Stimulated activated naive CD8-positive, alpha-beta T cell treated with anti-CD3 and anti-CD28 coated beads, Interleukin-15, Interleukin-2, amounts not matched to agents 100 U/mL and 50 U/mL, for 24 hours (primary cell): ENCODE measurements at places on chromosomes 2 and 18.
A peak's percentile ranks its signal among the peaks of the same experiment; 100 is the strongest.

- no peak for DNase-seq
Measured at GRCh38 chr18:47919916-47920315, 10.5 kb downstream of the SMAD2 start.

- DNase-seq, result no peak
Measured at GRCh38 chr2:33430077-33430476, 46.4 kb upstream of the RASGRP3 start.

GRCh38 chr2:45649462-45649857, 2.0 kb upstream of the PRKCE start:
- DNase-seq, result no peak

- peak; percentile 36 for DNase-seq
Measured at GRCh38 chr2:23452853-23453420, 68.0 kb downstream of the KLHL29 start.

DNA sequence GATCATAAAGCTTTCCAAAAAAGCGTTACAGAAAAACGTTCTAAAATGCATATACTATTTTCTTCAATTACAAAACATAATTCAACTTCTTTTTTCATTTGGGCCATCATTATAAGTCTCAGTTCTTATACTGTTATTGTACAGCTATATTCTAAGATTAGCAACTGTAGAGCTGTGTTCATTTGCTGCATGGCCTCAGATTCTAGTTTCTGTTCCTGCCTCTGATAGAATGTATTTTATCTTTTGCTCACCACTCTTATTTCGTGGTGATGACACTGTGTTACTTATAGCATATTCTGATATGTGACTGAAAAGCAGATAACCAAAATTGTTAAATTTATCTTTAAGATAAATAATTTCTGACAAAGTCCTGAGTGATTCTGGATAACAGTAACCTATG, 67.2 kb downstream of the PTRHD1 start:
- no peak for DNase-seq

DNA sequence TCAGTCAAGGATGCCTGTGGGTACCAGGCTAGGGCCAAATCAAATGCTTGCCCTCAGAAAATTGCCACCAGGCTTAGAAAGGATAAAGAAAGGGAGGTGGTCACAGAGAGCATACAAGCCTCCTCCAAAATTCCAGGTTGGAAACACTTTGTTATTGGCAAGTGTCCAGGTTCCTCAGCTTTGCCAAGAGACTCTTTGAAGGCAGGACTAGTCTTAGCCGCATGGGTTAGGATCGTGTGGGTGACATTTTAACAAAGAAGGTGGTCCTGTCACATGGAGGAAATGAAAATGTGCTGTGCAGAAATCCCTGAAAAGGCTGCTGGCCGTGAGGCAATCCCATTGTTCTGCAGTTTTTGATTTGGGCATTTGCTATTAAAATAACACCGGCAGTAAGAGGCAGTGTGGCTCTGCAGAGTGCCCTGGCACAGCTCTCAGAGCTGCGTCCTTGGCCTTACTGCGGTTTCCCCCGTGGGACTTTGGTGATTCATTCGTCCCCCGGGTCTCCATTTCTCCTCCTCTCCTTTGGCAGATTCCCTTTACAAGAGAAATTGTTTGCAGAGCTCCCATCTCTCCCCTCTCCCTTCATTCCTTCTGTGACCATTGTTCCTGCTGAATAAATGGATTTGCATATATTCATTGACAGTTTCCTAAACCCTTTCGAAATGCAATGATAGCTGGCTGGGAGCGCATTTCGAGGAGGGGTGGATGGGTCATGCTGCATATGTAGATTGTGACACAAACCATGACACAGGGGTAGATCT, 187.3 kb downstream of the VAPA start:
- DNase-seq, result no peak

- DNase-seq, result no peak
Measured at GRCh38 chr2:143402451-143402850, 273.2 kb downstream of the ARHGAP15 start.

GRCh38 chr18:61842146-61842545, 50.7 kb downstream of the RNF152 start:
- DNase-seq, result no peak

DNA sequence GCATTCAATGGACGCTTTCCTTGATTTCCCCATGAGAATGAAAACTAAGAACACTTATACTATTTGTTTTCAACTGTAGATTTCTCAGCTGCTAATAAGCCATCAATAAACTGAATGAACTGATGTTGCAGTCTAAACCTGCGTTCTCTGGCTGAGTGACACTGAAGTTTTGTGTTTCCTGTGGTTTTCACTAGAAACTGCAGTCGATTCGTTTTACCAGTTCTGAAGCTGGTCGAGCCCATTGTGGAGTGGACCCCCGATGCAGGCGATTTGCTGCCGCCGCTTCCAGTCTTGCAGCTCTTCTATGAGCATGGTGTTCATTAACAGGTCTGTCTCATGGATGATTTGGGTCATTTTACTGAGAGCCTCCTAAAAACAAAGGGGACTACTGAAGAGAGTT, 50.6 kb upstream of the STAT1 start:
- peak; percentile 51 for DNase-seq

DNA sequence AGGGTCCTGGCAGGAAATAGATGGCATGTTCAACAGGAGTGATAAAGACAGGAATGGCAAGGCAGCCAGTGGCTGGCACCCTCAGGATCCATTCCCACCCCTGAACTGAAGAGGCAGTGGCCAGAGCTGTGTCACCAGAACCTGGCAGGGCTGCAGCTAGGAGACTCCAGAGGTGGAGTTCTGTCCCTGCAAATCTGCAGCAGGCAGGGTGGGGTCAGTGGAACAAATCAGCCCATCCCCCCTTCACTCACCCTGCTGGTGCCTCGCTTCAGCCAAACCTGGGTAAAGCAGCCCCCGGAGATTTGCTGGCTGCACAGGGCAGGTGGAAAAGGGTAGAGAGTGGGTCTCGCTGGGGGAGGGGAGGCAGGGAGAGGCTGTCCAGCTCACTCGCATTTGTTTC, 12.7 kb downstream of the INPP5D start:
- no peak for DNase-seq

GRCh38 chr18:69000366-69000765, 202.5 kb downstream of the CCDC102B start:
- no peak for DNase-seq

- DNase-seq, result no peak
Measured at GRCh38 chr2:23015651-23016200, 369.3 kb upstream of the KLHL29 start.

GRCh38 chr2:10905006-10905861, 6.5 kb upstream of the KCNF1 start:
- DNase-seq, result no peak

GRCh38 chr2:61619561-61619960, 81.4 kb upstream of the XPO1 start:
- DNase-seq, result no peak

GRCh38 chr2:64586883-64587481, 62.9 kb downstream of the AFTPH start:
- DNase-seq, result no peak

GRCh38 chr2:147910990-147911473, 66.2 kb downstream of the ACVR2A start:
- peak; percentile 5 for DNase-seq

DNA sequence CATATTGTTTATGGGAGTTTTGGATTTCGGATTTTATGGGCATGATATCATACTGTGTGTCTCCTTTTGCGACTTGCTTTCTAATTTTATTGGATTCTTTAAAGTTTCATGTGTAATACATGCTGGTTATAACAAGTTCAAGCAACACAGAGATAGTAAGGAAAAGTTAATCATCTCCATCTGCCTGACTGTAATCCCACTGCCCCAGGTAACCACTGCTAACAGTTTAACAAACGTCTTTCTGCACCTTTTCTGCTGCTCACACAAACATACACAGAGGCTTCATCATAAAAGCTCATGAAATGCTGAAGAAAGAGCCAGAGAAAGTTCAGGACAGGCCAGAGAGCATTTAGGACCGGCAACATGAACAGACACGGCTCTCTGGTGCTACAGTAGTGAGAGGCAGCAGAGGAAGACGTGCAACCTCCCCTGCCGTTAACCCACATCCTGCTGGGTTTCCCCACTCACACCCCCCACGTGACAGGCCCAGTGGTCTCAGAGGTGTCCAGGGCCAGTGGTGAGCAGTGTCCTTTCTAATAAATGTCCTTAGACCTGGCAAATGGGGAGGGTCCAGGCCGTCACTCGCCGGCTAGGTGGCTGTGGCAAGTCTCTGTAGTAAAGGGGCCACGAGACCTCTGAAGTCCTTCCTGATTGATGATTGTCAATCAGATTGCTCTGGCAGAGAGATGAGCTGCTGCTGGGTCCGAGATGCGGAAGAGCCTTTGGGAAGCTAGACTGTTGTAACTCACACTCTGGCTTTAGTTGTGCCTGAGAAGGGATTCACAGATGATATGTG, 43.0 kb upstream of the SLC1A4 start:
- DNase-seq, result peak; percentile 76

- no peak for DNase-seq
Measured at GRCh38 chr2:202112041-202112440, 39.0 kb downstream of the KIAA2012 start.

GRCh38 chr2:102334486-102334885, 21.1 kb upstream of the IL18R1 start:
- DNase-seq, result no peak

DNA sequence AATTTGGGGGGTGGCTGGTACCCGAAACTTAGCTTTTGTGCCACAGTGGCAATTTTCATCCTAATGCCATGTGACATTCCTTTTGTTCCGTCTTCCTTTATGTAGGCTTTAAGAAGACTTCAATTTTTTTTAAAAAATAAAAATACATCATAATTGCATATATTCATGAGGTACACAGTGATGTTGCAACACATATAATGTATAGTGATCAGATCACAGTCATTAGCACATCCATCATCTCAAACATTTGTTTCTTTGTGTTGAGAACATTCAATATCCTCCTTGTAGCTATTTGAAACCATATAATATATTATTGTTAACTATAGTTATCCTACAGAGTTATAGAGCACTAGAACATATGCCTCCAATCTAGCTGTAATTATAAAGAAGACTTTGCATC, 6.0 kb upstream of the CLIP4 start:
- DNase-seq, result no peak

DNA sequence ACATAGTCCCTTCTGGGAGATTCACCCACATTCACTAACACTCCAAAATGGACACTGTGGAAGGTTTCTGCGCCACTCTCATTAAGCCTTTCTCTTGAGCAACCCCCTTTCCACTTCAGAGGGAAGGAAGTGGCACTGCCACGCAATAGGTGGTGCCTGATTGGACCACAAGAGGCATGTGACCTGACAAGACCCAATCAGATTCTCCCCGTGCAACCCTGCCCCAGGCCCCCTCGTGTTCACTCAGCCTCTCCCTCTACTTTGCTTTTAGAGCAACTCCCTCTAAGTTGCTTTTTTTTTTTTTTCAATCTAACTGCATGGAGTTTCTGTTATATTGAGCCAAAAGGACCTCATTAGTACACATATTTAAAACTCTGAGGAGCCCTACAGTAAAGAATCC, 158.0 kb downstream of the EN1 start:
- DNase-seq, result no peak

DNA sequence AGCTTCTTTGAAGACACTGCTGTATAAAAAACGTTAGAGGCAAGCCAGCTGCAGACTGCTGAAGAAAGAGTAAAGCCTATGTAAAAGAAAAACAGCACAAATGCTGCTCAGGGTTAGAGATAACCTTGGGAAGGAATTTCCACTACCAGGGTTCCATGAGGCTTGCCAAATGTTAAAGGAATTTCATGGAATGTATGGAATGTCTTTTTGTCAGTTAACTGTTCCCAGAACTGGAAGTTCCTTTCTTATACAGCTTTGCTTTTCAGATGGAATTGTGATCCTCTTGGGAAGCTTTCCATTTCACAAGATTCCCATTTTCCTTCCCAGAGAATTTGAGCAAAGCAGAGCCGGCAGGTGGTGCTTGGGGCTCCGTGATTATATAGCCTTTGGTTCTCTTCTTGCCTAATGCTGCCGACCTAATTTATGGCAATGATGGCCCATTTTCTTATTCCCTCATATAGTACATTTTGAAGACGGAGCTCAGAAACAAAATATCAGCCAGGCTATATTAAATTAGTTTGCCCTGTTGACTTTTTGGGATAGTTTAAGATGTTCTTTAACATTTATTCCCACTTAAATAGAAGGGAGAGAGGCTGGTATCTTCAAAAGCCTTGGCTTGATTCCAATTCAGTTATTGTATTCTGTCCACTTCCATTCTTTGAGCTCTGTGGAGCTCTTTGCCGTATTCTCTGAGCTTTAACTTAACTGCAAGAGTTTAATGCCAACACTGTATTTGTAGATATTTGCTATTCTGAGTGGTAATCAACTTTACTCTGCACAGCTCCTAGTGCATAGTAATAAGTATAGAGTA, 162.3 kb downstream of the PHLPP1 start:
- no peak for DNase-seq
